ENCODE measurements at places on chromosomes 16 and 17.

- DNase-seq: no peak
Measured at GRCh38 chr17:413706-414380, 61.2 kb upstream of the RPH3AL start.

GRCh38 chr16:71767060-71767900 lies 41.4 kb downstream of the AP1G1 start:
- no peak for DNase-seq

GRCh38 chr16:55570159-55570558 lies 3.7 kb downstream of the CAPNS2 start:
- DNase-seq: no peak

- DNase-seq: no peak
Measured at GRCh38 chr17:22570144-22570845, 878.0 kb downstream of the KCNJ18 start.

GRCh38 chr17:9232155-9232475 lies 210.8 kb downstream of the NTN1 start:
- DNase-seq: no peak

DNA sequence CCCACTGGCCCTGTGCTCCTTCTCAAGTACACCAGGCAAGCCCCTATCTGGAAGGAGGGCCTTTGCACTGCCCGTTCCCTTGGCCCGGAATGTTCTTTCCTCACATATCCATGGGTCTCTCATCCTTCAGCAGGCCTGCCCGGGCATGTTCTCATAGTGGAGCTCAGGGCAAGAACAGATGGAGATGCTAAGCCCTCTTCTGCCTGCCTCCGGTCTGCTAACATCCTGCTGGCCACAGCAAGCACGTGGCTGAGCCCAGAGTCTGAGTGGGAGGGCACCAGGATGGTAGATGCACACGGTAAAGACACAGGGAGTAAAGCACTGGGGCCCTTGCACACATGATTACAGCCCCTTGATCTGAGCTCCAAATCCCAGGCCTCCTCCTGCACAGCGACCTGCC lies 19.8 kb upstream of the ANKRD40CL start:
- no peak for DNase-seq

GRCh38 chr16:75864243-75864642 lies 138.0 kb upstream of the CPHXL start:
- no peak for DNase-seq

- peak; percentile 67 for DNase-seq
Measured at GRCh38 chr17:64778240-64779097, 116.4 kb upstream of the SMURF2 start.

DNA sequence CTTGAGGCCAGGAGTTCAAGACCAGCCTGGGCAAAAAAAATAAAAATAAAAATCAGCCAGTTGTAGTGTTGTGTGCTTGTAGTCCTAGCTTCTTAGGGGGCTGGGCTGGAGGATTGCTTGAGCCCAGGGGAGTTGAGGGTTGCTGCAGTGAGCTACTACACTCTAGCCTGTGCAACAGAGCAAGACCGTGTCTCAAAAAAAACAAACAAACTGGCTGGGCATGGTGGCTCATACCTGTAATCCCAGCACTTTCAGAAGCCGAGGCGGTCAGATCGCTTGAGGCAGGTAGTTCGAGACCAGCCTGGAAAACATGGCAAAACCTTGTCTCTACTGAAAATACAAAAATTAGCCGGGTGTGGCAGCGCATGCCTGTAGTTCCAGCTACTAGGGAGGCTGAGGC lies 4.9 kb upstream of the UBALD2 start:
- no peak for DNase-seq

DNA sequence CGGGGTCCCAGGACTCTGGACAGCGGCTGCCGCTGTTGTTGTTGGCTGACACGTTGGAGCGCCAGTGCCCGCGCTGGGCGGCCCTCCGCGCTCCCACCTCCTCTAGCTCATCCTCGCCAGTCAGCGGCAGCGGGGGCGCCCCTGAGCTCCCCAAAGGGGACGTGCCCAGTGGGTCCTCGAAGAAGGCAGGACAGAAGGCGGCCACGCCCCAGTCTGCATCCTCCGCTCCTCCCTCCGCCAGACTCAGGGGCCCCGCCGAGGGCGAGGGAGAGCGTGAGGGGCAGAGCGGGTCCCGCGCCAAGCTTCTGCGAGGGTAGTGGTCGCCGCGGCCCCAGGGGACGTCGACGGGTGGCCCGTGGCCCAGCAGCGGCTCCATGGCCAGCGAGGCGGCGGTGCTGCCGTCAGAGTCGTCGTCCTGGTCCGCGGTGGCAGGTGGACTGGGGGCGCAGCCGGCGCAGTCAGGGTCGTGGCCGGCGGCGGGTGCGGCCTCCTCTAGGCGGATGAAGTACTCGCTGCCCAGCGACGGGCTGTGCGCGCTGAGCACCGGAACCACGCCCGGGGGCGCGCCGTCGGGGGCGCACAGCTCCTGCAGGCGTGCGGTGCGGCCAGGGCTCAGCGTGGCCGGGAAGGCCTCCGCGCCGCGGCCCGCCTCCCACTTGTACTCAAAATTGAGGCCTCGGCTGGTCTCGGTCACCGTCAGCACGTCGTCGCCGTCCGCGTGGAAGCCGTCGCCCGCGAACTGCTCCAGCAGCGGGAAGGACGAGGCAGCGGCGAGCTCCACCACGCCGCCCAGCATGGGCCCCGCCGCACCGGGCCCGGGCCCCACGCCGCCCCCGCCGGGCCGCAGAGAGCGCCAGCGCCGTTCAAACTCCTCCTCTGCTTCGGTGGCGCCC lies 43.2 kb upstream of the PVALEF start:
- DNase-seq: no peak

All from NCI-H774 (cell line).